ENCODE measurements at places on chromosomes 7 and 10.

- no peak for DNase-seq
Measured at GRCh38 chr7:159156436-159157245, 12.0 kb upstream of the VIPR2 start.

DNA sequence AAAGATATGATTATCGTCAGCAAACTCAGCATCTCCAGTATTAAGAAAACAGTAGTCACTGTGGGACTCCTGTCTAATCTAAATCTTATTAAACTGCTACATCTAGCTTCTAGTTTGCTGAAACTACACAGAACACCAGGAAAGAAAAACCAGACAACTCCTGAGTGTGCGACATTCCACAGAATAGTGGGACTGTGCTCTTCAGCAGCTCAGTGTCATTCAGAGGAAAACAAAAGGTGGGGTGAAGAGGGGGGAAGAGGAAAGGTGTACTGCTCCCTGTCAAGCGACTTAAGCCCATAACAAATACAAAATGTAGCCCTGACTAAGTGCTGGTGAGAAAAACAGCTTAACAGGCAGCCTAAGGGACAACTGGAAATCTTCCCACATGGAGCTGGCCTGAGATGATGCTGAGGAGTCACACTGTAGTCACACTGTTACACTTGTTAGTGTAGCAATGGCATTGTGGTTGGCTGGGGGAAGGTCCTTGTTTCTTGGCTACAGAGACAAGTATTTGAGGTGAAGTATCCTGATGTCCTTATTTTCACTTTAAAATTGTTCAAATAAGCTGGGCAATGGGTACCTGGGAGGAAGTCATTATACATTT is 135.5 kb downstream of the USP6NL start:
- no peak for DNase-seq

GRCh38 chr10:124962421-124962820 is 20.5 kb downstream of the ZRANB1 start:
- no peak for DNase-seq

DNA sequence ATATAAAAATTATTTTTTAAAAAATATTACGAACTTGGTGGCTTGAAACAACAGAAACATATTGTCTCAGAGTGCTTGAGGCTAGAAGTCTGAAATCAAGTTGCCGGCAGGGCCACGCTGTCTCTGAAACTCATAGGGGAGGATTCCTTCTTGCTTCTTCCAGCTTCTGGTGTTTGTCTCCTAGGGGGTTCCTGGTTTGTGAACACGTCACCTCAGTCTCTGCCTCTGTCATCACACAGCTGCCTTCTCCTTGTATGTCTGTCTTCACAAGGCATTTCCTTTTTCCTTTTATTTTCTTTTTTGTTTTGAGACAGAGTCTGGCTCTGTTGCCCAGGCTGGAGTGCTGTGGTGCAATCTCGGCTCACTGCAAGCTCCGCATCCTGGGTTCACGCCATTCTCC is 12.7 kb upstream of the SNX8 start:
- DNase-seq: no peak

DNA sequence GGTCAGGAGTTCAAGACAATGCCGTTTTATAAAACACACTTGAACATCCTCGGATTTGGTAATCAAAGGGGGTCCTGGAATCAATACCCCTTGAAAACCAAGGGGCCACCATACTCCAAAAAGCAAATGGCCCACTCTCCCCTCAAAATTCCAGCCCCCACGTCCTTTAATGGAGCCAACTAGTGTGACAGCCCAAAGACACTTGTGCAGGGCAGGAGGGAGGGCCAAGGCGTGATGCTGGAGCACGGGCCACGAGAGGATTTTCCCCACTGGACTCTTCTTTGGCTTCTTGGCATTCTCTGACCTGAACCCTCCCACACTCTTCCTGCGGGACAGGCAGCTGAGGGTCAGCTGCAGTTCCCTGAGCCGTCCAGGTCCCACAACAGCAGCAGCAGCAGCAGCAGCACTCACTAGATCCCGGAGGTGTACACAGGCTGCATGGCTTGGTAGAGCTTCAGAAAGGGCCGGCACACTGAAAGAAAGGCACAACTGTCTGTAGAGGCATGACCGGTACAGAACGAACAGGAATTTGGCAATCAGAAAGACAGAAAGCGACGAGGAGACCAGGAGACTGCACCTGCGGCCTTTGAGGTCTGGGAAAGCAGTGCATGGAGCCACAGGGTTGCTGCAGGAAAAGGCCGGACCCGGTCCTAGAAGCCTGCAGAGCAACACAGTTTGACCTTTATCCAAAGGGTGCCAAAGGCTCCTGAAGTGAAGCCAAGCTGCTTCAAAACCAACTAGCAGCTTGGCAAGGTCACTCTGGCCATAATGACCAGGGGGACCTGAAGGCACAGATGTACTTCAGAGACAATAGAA is 168.2 kb downstream of the TNS3 start:
- no peak for DNase-seq

- DNase-seq: no peak
Measured at GRCh38 chr10:122078326-122078725, 89.4 kb downstream of the TACC2 start.

DNA sequence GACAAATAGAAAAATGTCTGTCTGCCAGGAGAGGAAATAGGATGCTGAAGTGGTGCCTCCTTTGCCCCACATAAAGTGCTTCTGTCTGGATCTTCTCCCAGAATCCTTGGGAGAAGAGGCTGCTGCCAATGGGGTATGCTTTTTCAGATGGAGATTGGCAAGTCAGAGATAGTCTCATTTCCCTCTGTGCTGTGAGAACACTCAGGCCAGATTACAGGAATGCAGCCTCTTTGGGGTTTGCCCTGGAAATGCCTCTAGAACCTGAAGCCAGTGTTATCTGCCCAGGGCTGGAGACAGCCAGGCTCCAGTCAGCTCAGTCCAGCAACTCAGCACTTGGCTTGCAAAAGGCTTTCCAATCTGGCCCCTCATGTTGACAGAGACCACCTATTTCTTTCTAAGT is 119.1 kb upstream of the PHYHIPL start:
- DNase-seq: no peak

DNA sequence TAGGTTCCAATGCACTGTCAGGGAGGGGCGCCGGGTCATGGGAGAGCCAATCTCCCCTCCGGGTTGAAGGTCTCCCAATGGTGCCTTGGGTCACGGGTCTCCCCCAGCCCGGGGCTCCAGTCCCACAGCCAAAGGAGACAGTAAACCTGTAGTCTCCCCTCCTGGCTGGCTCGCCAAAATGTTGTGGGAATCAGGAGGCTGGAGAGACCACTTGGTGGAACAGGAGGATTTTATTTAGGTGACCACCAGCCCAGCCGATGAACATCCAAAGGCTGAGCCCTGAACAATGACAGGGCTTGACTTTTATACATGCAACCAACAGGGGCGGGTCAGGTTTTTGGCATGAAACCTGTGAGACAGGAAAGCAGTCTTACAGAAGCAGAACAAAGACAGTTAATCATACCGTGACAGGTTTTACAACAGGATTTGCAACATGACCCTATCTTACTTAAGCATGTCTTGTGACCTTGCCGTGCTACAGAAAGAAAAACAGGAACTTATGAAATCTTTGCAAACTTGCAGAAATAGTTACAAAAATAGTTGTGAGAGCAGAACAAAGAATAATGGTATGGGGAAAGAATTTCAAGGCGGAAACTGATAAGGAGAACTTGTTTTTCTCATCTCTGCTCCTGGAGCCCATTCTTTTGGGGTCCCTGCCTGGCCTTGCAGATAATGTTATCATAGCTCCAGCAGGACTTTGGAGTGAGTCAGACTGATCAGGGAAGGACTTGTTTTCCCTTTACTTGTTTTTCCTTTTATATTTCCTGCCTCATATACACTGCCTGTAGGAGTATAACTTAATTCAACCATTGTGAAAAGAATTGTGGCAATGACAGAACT is 7.1 kb downstream of the ERV3-1 start:
- DNase-seq: no peak

DNA sequence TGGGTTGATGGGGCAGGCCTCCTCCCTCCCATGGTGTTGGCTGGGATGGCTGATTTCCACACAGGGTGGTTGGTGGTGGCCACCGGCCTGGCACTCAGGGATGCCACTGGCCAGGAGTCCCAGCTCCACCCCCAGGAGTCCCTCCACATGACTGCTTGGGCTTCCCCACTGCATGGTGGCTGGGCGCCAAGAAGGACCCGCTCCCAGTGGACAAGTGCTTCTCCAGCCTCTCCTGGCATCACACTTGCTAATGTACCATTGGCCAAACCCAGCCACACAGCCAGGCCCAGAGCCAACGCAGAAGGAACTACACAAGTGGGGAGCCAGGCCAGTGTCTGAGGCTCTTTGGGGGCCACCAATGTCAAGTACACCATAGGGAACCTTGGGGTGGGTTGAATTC is 73.6 kb upstream of the DNAAF5 start:
- DNase-seq: no peak

DNA sequence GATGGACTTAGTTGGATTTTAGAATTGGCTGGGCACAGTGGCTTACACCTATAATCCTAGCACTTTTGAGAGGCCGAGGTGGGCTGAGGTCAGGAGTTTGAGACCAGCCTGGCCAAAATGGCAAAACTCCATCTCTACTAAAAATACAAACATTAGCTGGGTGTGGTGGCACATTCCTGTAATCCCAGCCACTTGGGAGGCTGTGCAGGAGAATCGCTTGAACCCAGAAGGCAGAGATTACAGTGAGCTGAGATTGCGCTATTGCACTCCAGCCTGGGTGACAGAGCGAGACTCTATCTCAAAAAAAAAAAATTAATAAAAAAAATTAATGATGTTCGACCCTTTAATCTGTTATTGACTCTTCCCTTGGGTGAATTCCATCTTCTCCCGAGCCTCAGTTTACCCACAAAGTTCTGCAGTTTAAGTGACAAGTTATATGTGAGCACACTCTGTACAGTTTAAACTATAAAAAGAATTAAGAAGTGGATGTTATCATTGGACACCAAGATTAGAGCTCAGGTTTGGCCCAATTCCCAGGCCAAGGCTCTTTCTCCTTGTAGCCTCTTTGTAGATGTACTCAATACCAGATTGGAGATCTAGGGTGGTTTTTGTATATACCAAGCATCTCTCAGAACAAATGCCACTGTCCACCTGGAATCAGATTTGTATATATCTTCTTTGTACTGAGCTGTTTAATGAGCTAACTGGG is 15.0 kb downstream of the KAT6B start:
- no peak for DNase-seq

DNA sequence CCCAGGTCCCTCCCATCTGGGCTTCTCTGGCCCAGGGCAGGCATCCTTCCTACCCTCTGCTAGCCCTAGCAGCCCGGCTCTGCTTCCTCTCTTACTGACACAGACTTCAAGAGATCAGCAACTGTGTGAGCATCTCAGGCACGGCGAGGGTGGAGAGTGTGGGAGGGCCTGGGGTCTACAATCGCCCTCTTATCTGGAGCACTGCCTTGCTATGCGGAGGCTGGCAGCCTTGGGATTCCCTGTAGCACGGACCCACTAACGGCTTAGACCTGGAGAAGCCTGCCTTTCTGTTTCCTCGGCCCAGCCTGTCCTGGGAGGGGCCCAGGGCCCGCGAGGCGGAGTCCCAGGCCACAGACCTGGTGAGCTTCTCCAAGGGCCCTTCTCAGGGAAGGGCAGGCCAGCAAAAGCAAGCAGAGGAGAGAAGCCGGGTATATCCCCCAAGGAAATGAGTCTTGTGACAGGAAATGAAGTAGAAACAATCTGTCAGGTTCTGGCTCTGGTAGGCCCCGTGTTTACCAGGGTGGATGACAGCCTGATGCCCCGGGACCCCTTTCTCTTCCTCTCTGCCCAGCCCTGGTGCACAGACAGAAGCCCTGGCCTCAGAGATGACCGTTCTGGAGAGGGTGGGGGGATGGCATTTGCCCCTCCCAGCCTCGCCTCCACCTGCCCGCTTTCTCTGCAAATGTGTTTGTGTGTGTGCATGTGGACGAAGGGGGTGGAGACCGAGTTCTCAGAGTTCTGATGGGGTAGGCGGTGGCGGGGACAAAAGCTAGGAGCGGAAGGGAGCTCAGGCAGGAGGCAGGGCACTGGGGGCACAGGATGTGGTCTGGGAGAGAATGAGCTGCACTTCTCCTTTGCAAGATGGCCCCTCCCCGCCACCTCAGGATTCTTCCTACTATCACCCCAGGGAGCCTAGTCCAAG is 2.5 kb downstream of the LRCH4 start:
- no peak for DNase-seq

- no peak for DNase-seq
Measured at GRCh38 chr10:98684019-98684899, 237.5 kb upstream of the HPS1 start.

DNA sequence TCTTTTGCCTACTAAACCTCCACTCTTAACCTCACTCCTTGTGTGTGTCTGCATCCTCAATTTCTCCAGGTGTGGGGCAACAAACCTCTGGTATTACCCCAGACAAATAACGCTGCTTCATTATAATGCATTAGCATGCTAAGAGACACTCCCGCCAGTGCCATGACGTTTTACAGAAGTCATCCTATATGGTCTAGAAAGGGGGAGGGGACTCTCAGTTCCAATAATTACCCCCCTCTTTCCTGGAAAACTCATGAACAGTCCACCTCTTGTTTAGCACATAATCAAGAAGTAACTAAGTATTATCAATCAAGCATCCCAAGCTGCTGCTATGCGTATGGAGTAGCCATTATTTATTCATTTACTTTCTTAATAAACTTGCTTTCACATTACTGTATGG is 364.5 kb downstream of the TYW1 start:
- DNase-seq: no peak

- DNase-seq: no peak
Measured at GRCh38 chr10:46070749-46071148, 24.7 kb upstream of the MSMB start.

DNA sequence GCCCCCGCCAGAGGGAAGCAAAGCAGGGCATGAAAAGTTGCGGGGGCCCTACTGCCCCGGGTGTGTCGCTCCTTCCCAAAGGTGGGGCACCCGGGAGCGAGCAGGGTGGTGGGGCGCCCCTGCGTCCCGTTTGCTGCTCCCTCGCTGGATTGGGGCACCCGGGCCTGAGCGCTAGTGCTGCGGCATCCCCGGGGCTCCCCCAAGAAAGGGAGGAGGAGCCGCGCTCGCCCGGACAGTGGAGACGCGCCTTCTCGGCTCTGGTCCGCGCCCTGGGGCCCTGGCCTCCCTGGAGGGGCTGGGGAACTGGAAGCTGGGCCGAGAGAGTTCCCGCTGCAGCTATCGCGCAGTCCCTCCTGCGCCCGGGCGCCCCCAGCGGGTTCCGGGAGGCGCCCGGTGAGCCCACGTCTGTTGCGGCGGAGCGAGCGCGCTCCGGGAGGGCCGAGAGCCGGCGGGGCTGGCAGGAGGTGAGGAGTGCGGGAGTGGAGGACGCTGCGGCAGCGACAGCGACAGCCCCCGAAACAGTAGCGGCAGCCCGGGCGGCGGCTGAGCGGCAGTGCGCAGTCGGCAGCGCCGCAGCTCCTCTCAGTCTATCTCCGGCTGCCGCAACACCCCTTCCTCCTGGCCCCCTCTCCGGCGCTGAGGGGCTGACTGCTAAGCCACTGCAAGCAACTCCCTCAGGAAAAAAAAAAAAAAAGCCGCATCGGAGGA is 504 bp upstream of the BMPER start:
- DNase-seq: no peak

GRCh38 chr7:29435167-29435566 is 128.5 kb upstream of the PRR15 start:
- DNase-seq: no peak
